Aorta (tissue), 5 donors: ENCODE measurements at places on chromosomes 3 and 15. TPM values are rescaled to one million over a fixed set of nuclear protein-coding genes. Genes with fewer than 3 reads are reported as not detected.

GRCh38 chr15:54582863-54583643 lies 604.8 kb downstream of the UNC13C start:
- no peak for DNase-seq

DNA sequence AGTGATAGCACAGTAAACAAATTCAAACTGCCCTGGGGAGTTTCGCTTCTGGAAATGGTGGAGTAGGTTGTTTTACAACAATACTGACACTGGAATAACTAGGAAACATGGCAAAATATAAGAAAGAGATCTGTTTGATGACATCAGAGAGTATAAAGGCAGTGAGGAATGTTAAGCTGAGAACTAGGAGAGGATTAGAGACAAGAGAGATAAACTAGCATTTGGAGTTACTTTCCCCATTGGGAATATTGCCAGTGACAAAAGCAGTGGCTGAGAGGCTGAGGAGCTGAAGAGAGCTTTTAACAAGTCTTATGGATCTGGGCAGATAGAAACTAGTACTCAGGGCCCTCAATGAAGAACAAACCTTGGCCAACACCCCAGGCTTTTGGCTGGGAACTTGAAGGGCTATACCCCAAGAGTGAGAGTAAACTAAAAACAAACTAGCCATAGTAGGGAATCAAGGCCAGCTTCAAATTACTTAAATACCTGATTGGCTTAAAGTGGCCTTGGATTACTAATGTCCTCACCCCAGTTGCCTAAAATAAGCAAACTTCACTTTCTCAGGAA lies 280.4 kb downstream of the KLF13 start:
- no peak for DNase-seq

- DNase-seq, result no peak
These were observed 1.2 kb upstream of the ZBTB20 start for GRCh38 chr3:115148142-115148790.

The DZIP1L gene
- 19.0 TPM for total RNA-seq

The HHATL gene
- total RNA-seq, result not detected
